ENCODE measurements at places on chromosomes 12 and 14.

DNA sequence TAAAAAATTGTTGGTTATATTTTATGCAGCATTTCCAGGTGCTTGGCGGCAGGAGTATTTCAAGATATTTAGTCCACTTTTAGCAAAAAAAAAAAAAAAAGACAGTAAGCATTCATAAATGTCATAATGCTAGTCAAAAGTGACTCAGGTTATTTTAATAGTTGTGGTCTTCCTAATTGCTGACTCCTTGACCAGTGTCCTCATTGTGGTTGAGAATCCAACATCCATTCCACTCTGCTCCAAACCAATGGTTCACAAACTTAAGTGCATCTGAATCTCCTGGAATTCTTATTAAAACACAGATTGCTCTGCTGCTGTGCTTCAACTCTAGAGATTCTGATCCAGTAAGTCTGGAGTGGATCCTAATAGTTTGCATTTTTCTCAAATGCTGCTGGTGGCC is 71.4 kb downstream of the AKAP6 start:
- no peak for DNase-seq

GRCh38 chr14:69873877-69874780 is 5.1 kb upstream of the SMOC1 start:
- no peak for DNase-seq

DNA sequence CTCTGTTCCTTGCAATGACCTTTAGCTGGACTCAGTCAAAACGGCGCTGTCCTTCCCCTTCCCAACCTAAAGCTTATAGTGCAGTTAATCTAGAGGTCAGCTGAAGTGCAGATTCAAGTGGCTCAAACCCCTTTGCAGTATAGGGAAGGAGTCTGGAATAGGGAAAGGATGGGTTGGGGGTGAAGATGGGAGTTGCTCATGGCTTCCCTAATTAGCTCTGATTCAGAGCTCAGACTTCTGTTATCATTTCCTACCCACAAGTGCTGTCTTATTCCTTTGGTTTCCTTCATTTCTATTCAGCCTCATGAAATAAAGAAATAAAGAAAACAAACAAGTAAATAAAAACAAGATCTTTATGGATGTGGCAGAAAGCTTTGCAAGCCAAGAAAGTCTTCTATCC is 264.0 kb upstream of the HMGA2 start:
- no peak for DNase-seq

- no peak for DNase-seq
Observed at GRCh38 chr12:67512061-67512460, 136.5 kb upstream of the DYRK2 start.

DNA sequence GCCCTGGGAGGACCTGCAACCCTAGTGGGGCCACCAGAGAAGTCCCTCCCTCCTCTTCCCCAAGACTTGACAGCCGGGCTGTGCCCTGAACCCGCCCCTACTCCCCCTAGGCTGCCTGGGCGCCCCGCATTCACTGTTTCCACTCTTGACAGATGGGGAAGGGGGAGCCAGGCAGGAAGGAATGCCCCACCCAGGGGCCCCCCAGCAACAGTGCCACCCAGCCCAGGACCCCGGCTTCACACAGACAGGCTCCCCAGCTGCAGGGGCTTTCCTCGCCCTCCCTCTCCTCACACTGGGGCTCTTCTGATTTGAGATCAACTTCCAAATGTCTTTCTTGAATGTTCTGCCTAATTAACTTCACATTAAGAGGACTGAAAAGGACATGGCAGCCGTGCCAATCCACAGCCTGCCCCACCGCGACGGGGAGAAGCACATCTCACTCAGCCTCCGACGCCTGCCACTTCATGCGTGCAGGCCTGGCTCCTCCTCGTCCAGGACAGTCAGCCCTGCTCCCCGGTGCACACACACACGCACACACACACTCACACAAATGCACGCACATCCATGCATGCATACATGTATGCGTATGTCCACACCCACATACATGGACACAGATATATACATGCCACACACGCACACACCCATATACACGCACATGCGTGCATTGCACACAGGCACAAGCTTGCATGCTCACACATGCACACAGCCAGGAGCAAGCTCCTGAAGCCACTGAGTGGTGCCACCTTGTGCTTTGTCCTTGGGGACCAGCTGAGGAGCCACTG is 19.6 kb upstream of the C14orf180 start:
- no peak for DNase-seq

DNA sequence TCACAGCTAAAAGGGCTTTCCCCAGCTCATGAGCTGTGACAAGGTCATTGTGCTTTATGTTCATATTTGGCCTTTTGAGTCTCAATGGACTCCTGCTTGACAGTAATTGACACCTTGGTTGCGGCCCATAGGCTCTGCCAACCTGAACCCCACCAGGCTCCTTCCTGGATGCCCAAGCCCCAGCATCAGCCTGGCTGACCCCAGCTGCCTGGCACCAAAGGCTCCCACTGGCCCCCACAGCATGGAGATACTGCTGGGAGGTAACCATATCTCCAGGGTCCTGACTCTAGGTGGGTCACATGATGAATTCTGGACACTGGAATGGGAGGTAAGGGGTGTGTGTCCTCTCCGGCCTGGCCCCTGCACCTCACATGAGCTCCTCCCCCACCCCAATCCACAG is 50.2 kb downstream of the CLMN start:
- no peak for DNase-seq

- peak; percentile 70 for DNase-seq
Observed at GRCh38 chr14:44149597-44149996, 357.5 kb downstream of the FSCB start.
